ENCODE measurements at places on chromosomes 12 and 14.

DNA sequence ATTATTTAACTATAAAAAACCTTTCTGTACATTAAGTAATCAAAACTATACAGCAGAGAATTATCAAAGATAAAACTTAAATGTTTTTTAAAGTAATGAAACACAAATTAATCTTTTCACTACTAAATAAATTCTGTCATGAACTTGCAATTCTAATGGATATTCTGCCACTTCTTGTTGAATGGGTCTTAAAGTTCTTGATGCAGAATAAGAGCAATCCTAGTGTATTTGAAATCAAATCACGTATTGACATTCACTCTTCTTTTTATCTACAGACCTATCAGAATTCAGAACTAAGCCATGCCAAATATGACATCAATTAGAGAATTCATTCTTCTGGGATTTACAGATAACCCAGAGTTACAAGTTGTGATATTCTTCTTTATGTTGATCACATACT lies at the start of gene OR6C65:
Gene OR6C65, plus strand, starts transcription at position 301 of the 400 bp plus-strand sequence. Its CDS starts 0 bp downstream, at position 301.
- no peak for DNase-seq

GRCh38 chr12:126159139-126159538 lies 1093.9 kb downstream of the AACS start:
- no peak for DNase-seq

- no peak for DNase-seq
Measured at GRCh38 chr14:60301685-60302084, 52.7 kb downstream of the PPM1A start.

- DNase-seq = no peak
Measured at GRCh38 chr14:69260190-69260860, 367 bp downstream of the GALNT16 start.

DNA sequence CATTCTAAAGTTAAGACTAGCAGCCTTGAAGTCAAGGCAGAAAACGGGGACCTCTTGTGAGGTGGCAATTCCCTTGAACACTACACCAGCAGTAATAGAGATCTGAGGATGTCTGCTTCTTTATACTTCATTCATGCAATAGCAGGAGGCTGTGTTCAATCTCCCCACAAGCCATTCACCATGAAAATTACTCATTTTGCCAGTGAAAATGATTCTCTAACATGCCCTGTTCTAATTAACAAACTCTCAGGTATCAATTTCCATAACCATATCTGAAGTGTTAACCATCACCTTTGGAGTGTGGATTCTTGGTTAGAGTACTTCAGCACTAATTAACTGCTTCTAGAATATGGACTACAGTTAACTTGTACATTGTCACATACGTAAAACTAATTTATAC lies 3.4 kb upstream of the GLIPR1 start:
- no peak for DNase-seq

DNA sequence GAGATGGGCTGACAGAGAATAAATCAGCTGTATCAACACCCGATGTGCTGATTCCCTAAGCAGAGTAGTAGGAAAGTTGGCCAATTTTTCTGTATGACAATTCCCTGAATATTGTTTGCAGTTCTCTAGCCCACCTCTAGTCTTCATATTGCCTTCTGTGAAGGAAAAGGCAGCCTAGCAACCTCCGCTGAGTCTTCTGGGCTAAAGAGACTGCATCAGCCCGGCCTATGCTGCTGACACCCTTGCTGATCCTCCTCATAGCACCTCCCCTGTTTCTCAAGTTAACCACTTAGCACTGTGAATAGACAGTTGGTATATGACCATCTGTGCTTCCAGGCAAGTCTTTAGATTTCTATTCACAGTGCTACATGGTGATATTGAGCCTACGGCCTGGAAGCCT lies 161.1 kb upstream of the EGLN3 start:
- no peak for DNase-seq

DNA sequence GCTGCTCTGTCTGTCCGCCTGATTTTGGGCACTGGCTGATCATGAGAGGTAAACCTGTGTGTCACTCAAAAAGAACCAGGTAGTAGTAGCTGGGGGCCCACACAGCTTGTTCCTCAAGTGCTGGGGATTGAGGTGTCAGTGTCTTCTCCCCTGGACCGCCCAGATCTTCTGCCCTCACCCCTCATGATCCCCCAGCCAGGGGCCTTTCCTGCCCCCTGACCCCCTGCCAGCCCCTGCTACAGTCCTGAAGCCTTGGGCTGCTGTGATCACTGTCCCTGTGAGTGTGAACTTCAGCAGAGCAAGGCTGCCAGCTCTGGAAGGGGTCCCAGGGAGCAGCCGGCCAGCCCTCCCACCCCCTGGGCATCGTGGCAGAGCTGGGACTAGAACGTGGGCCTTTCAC lies 11.4 kb downstream of the WSCD2 start:
- DNase-seq = no peak

DNA sequence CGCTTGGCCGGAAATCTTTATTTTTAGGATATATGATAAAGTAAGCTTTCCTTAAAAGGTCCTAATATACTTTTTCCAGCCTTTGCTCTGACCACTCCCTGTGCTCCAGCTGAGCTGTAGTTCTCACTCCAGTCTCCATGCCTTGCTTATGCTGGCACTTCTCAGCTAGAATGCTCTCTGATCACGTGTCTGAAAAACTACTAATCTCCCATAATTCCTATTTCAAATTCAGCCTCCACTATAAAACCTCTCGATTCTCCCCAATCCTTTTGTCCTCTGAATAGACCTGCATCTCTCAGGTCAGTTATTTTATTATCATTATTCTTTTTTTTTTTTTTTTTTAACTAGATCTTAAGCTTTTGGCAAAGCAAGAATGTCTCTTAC lies 3.7 kb downstream of the BIN2 start:
- DNase-seq = no peak

- no peak for DNase-seq
Measured at GRCh38 chr14:54981698-54982097, 45.2 kb downstream of the WDHD1 start.

- no peak for DNase-seq
Measured at GRCh38 chr12:72509891-72510290, 237.7 kb downstream of the TRHDE start.

- DNase-seq = no peak
Measured at GRCh38 chr12:79322905-79323304, 367.9 kb downstream of the PAWR start.

Measured in GF-D8 (cell line).